ENCODE measurements at places on chromosomes 16 and 17. TPM values are rescaled to one million over a fixed set of nuclear protein-coding genes. Genes with fewer than 3 reads are reported as not detected.

DNA sequence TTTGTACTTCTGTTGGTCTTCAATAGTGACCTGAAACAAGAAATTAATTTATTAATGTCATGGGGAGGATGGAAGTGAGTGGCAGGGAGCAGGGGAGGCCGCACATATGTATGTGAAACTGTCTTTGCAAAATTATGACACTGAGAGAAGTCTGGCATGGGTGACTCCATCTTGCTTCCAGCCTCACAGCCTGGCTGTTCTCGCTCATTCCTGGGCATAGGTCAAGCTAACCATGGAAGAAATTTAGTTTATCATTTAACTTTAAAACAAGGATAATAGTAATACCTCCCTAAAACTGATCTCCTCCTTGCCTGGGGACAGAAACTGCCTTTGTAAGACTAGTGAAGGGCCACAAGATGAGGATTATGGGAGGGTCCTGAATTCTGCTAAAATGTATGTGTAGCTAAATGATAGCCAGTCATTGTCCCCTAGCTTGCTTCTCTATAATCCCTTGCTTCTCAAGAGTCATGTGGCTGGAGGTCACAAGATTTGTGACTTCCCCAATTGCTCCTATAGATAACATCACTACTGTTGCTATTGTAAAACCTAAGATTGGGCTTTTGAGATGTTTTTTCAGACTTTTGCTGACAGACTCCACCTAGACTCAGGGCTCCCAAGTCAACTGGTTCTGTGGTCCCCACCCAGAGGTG lies 126.0 kb downstream of the HS3ST3A1 start:
- DNase-seq, result no peak

- DNase-seq, result peak; percentile 95
These were observed 73.3 kb downstream of the RPH3AL start for GRCh38 chr17:279331-279730.

- DNase-seq, result no peak
These were observed 11.7 kb upstream of the MNT start for GRCh38 chr17:2412561-2413021.

DNA sequence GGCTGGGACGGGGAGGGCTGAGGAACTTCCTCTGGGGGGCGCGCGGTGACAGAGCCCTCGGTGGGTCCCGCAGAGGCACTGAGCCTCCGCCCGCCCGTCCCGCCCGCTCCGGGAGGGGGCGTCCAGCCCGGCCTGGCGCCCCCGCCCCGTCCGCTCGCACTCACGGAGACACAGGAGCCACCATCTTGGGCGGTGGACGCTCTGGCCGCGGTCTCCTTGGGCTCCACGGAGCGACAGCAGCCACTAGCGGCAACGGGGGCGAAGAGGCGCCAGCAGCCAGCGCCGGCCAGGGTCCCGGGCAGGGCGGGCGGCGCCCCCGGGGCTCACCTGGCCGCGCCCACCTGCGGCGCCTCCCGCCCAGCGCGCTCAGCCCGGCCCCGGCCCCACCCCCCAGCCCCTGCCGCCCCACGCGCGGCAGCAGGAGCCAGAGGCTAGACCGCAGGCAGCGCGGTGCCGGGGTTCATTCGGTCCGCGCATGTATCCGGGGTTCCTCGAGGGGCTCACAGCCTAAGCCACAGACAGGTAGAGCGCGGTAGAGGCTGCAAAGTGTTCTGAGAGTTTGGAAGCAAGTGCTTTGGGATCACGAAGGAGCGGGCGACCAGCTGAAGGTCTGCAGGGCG lies at the start of gene C17orf113:
Gene C17orf113, minus strand, starts transcription at position 209 of the 620 bp plus-strand sequence. CDS start 7,225 bp downstream, outside the sequence.
- peak; percentile 54 for DNase-seq

The TVP23A gene
- total RNA-seq, result 4.3 TPM

The FBXW10 gene
- total RNA-seq, result 0.24 TPM

The MLKL gene
- 20.5 TPM for total RNA-seq

Data from umbilical cord (tissue), 2 donors.